Left cardiac atrium (tissue), 4 donors: ENCODE measurements at places on chromosomes 2 and 18. TPM values are rescaled to one million over a fixed set of nuclear protein-coding genes. Genes with fewer than 3 reads are reported as not detected.

GRCh38 chr2:34115076-34115475 lies 516.0 kb upstream of the FAM98A start:
- no peak for DNase-seq

The KLHL29 gene
- total RNA-seq, result 3.3 TPM

DNA sequence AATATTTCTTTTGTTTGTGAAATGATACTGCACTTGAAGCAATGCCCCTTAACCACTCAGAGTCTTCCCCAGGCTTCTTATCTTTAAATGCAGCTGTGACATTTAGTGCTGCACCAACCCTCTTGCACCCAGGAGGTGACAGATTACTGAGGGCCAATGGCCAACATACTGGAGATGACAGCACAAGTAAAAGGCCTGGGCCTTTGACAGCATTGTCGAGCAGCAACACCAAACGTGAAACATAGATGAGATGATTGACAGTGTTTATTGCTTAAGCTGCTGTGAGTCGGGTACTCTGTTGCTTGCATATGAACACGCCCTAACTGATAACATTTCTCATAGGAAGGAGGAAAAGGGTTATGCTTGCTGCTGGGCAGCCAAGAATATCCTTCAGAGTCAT lies 80.3 kb downstream of the THNSL2 start:
- DNase-seq, result no peak

The PARD6G gene
- total RNA-seq, result 3.9 TPM

- DNase-seq, result no peak
Observed at GRCh38 chr2:178280244-178280852, 86.0 kb downstream of the OSBPL6 start.
